Right forelimb (tissue), 1 donor: ENCODE measurements at places on chromosomes 13 and 19.

DNA sequence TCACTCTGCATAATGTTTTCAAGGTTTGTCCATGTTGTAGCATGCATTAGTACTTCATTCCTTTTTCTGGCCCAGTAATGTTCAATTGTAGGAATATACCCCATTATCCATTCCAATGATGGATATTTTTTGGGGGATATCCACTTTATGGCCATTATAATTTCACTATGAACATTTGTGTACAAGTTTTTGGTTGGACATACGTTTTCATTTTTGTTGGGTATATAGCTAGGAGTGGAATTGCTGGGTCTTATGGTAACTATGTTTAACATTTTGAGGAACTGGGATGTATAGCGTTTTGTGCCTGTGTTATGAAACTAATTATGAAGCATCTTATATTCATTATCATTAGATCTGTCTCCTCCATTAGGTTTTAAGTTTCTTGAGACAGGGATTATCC is 191.6 kb downstream of the TM9SF2 start:
- DNase-seq, result no peak

DNA sequence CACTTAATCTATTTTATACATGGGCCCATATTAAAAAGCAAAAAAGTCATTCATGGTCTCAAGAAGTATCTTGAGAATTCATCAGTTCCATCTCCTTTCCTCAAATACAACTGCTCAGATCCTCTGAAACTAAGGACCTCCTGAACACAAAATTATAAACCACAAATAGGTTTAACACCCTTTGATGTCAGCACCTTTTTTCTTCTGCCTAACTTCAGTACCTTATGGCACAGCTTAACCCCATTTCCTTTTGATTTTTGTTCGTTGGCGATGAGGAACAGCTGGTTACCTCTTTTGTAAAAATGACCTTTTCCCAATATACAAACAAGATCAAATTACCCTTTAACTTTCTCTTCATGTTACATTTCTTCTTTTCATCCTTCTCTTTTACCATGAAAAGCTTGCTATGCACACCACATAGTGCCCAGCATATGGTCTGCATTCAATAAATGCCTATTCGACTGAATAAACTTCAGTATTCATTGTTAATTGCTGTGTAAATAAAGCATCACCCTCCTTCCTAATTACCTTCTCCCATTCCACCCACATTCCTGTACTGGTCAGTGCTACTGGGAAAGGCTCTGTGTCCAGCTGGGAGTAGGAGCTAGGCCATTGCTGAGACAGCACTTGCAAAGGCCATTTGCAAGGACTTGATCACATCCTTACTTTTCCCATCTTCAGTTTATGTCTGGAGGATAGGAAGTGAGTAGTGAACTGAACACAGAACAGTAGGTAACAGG is 317.9 kb downstream of the SHISA2 start:
- DNase-seq, result no peak

- DNase-seq, result no peak
These were observed 391.9 kb downstream of the IRS2 start for GRCh38 chr13:109394311-109394988.

DNA sequence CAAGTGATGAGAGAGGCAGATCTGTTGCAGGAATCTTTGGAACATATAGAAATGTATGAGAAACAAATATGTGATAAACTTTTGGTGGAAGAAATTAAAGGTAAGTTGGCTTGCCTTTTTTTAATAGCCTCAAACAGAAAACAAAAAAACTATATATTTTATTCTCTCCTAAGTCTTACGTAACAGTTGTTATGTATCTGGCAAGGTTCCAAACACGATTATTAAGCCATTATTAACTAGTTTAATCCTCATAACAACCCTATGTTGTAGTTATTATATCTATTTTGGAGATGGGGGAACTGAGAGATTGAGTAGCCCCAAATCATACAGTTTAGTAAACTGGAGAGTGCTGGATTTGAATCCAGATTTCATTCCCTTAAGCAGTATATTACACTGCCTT is 14.7 kb downstream of the NAA16 start:
- no peak for DNase-seq

DNA sequence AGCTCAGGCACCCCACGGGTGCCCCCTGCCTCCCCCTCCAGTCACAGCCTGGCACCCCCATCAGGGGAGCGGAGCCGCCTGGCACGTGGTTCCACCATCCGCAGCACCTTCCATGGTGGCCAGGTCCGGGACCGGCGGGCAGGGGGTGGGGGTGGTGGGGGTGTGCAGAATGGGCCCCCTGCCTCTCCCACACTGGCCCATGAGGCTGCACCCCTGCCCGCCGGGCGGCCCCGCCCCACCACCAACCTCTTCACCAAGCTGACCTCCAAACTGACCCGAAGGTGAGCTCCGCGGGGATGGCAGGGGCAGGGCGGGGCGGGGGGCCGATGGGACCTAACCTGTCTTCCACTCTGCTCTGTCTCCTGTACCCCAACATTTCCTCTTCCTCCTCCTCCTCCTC is 25.0 kb downstream of the CKM start:
- no peak for DNase-seq

DNA sequence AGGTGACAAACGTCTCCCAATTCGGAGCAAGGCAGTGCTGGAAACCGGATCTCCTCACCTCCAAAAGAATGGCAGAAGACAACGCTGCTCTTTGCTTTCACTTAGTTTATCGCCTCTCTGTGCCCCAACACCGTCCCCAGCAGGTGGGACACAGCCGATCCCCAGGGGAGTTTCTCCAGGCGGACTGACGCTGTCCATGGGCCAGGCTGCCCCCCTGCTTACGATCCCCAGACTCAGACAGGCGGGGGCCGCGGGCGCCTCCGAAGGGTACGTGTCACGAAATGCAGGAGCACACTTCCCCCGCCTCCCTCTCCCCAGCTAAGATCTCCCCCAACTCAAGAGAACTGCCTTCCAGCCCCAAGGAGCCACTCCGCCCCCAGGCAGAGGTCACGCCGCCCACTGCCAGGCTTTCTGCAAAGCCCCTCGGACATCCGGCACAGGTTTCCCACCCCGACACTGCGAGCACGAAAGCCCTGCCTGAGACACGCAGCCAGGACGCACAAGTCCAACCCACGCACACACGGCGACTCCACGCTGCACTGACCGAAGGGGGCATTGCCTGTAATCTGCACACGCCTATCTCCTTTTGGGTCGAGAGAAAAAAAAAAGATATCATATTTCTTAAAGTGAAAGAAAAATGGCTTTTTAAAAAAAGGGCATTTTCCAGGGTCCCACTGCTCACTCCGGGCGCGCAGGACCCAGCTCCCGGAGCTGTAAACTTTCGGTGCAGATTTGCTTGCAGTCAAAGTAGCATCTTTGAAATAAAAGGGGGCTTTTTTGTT is 2.0 kb downstream of the SPRY2 start:
- peak; percentile 89 for DNase-seq

DNA sequence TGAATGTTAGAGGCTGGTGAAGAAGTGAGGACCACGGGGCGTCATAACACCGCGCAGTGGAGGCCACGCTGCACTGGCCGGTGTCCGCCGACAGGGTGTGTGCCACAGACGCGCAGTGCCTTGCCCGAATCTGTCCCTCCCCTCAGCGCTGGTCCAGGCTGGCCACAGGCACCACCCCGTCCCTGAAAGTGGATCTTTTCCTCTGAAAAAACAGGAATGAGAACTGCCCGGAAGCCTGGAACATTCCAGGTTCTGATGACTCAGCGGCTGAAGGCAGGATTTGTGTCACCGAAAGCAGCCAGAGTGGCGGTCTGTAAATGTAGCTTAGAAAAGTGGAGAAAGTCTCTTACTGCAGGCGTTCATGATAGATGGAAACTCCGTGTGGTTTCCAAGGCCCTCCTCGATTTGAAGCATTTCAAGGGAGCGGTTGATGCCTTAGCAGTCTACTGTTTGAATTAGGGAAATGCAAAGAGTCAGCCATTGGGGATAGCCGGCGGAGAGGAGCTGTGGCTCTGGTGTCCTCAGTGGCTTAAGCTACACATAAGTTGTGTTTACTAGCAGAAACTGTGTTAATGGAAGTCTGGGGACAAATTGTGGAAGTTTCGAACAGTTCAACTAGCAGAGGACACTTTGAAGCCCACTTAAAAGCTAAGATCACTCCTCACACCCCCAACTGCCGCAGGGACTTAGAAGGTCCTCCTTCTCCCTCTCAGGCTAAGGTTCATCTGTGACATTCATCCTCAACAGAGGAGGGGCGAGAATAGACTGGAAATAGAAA is 70.8 kb downstream of the NUFIP1 start:
- DNase-seq, result peak; percentile 95
